Mesenteric fat pad (tissue), 1 donor: ENCODE measurements at places on chromosomes 5 and 9.

- no peak for DNase-seq
These were observed 70.9 kb downstream of the GAPVD1 start for GRCh38 chr9:125332527-125332926.

DNA sequence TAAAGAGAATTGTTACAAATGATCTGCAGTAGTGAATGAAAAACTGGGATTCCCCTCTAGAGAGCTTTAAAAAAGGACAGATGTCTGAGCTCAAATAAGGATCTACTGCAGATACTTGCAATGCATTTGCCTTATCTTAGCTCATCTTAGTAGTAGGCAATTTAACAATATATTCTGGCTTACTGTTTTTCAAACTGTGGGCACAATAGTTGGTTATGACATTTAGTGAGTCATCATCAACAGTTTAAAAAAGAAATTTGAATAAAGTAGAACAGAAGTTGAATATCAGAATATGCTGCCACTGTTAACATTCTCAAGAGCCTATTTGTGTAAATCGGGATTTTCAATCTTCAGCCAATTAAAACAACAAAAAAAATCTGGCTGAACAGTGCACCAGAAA, 6.7 kb upstream of the CAST start:
- no peak for DNase-seq

- DNase-seq, result no peak
These were observed 240.6 kb downstream of the MARCHF11 start for GRCh38 chr5:15938961-15939360.

DNA sequence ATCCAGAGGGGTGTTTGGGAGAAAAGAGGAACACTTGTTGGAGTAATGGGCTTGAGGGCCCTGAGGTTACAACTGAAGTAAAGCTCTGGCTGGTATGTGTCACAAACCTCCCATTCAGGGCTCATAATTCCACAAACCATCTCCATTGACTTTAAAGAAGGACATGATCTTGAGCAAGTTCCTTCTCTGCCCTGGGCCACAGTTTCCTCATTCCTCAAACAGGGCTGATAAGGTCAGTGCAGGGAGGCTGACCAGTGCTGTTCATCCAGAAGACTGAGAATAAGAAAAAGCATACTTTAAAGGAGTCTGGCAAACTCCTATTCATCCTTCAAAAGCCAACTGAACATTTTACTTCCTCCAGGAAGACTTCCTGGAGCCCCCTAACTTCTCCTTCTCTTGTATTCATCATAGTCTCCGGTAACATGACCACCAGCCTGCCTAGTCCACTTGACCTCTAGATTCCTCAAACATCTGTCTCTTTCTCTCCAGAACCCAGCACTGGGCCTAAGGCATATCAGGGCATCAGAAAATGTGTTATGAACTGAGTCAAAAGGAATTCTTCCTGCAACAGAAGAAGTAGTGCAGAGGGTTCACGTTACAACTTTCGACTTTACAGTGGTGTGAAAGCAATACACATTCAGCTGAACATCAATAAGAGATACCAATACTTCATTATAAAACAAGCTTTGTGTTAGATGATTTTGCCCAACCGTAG, 20.7 kb upstream of the PTPN3 start:
- no peak for DNase-seq

DNA sequence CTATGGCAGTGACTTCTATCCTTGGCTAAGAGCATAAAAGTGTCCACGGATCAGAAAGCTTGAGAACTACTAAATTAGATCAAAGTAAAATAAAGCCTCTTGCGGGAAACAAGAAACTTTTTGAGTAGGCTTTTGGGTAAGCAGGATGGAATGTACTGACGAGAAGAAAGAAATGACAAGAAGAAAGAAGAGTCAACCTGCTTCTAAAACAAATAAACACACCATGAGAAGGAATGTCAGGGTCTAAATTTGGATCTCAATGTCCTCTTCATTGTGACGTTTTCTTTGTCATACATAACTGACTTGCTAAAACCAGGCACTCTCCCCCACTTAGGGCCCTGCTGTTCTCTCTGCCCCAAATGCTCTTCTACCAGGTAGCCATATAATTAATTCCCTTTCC, 290.1 kb upstream of the PTGER4 start:
- no peak for DNase-seq

DNA sequence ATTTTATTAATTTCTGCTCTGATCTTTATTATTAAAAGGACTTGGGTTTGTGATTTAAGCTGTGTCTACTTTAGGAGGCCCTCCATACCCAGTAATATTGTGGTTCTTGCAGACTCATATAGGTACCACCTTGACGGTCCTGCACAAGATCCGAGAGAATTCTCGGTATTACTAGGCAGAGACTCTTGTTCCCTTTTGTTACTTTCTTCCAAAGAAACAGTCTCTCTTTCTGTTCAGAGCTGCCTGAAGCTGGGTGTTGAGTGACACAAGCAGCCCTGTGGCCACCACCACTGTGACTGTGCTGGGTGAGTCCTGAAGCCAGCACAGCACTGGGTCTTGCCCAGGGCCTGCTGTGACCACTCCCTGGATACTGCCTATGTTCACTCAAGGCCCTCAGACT, 666.6 kb downstream of the SEMA5A start:
- DNase-seq, result no peak

- DNase-seq, result no peak
These were observed 46.9 kb downstream of the THOC3 start for GRCh38 chr5:175921061-175921730.

DNA sequence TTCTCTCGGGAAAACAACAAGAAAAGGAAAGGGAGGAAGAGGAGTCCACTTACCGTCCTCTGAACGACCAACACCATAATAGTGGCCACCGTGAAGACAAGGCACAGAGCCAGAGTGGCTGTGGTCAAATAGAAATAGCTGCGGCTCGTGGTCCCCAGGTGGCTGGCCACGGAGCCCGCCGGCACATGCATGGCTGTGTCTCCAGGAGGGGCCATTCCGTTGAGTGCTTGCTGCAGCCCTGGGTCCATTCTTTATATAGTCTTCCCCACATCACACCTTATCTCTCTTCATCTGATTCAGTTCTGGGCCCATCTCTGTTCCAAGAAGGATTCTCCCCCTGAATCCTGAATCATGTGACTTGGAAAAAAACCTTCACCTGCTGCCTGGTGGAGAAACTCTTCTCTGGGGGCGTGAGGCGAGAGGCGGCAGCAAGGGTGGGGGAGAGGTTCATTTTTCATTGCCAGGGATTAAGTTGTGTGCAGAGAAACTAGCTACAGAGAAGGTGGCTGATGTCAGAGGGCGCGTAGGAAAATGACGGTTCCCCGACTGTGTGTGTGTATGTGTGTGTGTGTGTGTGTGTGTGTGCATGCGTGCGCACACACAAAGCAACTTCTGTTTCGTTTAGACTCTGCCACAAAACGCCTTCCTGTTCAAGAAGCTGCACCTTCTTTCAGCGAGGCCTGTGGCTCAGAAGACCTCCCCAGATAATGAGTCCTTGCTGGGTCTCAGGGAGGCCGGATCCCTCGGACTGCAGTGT, at the start of gene TNFSF8:
TSS of gene TNFSF8 (minus strand) at position 536 of the 757 bp plus-strand sequence. CDS start at position 248, 288 bp downstream.
- no peak for DNase-seq

DNA sequence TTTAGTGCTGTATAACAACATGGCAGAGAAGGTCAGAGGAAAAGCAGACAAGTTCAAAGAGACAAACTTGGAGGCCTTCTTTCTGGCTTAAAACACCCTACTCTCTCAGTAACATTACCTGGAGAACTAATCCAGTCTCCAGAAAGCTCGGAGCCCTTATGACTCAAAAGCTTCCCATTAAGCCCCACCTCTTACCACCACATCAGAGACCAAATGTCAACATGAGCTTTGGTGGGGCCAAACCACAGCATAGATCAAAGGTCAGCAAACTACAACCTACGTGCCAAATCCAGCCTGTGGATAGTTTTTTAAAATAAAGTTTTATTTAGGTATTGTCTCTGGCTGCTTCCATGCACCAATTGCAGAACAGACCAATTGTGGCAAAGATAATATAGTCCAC, 589.9 kb downstream of the DNAH5 start:
- no peak for DNase-seq

- DNase-seq, result no peak
These were observed 61.0 kb downstream of the DAP start for GRCh38 chr5:10699987-10700386.

DNA sequence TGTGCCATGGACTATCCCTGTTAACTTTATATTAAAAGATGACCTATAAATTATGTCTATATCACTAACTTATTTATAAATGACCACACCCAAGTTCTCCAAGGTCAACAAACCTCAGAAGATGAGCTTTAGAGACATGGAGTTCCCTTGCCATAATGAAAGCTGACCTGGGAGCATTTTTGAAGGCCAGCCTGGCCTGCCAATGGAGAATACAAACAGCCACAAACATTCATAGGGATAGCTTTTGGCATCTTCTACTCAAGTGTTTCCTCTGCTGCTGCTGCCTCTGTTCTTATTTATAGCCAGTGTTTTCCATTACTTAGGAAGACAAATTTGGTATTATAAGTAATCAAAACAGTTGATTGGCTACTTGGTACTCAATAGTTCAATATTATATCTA, 117.3 kb upstream of the ADAMTS19 start:
- no peak for DNase-seq

GRCh38 chr9:89969881-89970639, 365.2 kb downstream of the GADD45G start:
- DNase-seq, result no peak

GRCh38 chr5:65075623-65076250, 307.0 kb downstream of the CWC27 start:
- DNase-seq, result no peak

GRCh38 chr5:62385816-62386400, 17.8 kb downstream of the DIMT1 start:
- no peak for DNase-seq

DNA sequence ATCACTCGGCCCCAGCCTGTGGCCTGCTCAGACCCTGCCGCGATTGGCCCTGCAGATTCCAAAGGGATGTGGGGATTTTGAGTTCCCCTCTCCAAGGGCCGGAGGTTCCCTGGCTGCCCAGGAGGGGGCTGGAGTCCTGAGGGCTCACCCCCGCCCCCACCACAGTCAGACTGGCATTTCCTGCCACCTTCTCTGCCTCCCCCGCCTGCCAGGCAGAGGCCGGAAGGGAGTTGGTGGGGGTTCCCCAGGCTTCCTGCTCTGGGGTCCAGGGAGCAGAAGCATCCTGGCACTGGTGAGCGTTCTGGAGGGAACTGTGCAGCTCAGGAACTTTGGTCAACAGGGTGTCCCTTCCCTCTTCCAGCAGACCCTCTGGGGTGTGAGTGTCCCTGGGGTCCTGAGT, 70.6 kb downstream of the RXRA start:
- DNase-seq, result no peak

- no peak for DNase-seq
These were observed 33.1 kb upstream of the HTR4 start for GRCh38 chr5:148687427-148687826.

GRCh38 chr5:160064995-160065614, 54.1 kb downstream of the PWWP2A start:
- no peak for DNase-seq

- no peak for DNase-seq
These were observed 119.6 kb upstream of the RETREG1 start for GRCh38 chr5:16736158-16736995.

DNA sequence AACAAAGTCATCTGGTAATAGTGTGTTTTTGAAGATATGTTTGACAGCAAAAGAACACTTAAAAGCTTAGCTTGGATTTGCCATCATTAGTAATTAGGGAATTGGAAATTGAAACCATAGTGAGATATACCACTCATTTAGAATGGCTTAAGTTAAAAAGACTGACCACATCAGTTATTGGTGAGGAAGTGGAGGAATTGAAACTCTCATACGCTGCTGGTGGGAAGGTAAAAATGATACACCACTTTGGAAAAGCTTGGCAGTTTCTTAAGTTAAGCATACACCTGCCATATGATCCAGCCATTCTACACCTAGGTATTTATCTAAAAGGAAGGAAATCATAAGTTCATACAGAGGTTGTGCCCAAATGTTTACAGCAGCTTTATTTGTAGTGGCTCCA, 213.2 kb downstream of the TRIO start:
- no peak for DNase-seq
